A549 treated with dexamethasone at 1 μM for 4 hours (cell line): ENCODE measurements at places on chromosomes 1 and 21. TPM values are rescaled to one million over a fixed set of nuclear protein-coding genes. Genes with fewer than 3 reads are reported as not detected.

C1orf159 gene
- 8.5 to 13.5 TPM (median 12.3 TPM) in 5 replicates for total RNA-seq

PLEKHG5 gene
- total RNA-seq, result 2.2 to 4.7 TPM (median 3.6 TPM) in 5 replicates

LCA5L gene
- 1.2 to 1.8 TPM (median 1.5 TPM) in 5 replicates for total RNA-seq

NBPF14 gene
- total RNA-seq, result 24.4 to 32.9 TPM (median 28.9 TPM) in 5 replicates

LAD1 gene
- 0.90 to 2.2 TPM (median 1.4 TPM) in 5 replicates for total RNA-seq

BCAS2 gene
- total RNA-seq, result 25.6 to 28.1 TPM (median 27.6 TPM) in 5 replicates

NHLH1 gene
- 0.33 to 0.83 TPM (median 0.44 TPM) in 5 replicates for total RNA-seq

TDRD5 gene
- 0.04 to 0.07 TPM (median 0.05 TPM) in 4 of 5 replicates, not detected in the other for total RNA-seq

FOXJ3 gene
- 15.3 to 23.4 TPM (median 20.8 TPM) in 5 replicates for total RNA-seq

ITLN2 gene
- total RNA-seq, result 0.66 to 1.1 TPM (median 0.82 TPM) in 5 replicates

AMY2A gene
- total RNA-seq, result not detected in 5 replicates

EFCAB7 gene
- total RNA-seq, result 2.0 to 2.7 TPM (median 2.4 TPM) in 5 replicates

PTPRF gene
- 70.7 to 107 TPM (median 104 TPM) in 5 replicates for total RNA-seq

ODR4 gene
- total RNA-seq, result 13.8 to 17.5 TPM (median 16.3 TPM) in 5 replicates

CHI3L1 gene
- 0.11 to 0.24 TPM in 2 of 5 replicates, not detected in the others for total RNA-seq

DIRAS3 gene
- total RNA-seq, result 0.63 to 1.3 TPM (median 1.1 TPM) in 5 replicates

RGS8 gene
- total RNA-seq, result not detected in 5 replicates

XKR8 gene
- 4.4 to 6.4 TPM (median 5.5 TPM) in 5 replicates for total RNA-seq

BCL2L15 gene
- 0.03 to 0.99 TPM (median 0.35 TPM) in 5 replicates for total RNA-seq

SH2D5 gene
- total RNA-seq, result 10.3 to 15.2 TPM (median 12.6 TPM) in 5 replicates
